ENCODE measurements at places on chromosomes 7 and 10. TPM values are rescaled to one million over a fixed set of nuclear protein-coding genes. Genes with fewer than 3 reads are reported as not detected.

DNA sequence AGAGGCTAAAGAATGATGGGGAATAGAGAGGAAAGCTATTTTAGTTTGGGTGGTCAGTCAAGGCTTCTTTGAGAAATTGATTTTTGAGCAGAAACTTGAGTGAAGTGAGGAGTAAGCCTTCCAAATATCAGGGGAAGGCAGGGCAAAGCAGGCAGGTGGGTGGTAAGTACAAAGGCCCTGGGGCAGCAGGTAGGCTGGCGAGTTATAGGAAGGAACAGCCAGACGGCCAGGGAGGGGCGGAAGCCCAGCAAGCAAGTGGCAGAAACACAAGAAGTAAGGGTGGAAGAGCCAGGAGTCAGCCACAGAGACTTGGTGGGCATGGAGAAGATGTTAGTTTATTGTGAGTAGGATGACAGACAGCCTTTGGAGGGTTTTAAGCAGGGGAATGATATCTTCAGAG lies 34.9 kb downstream of the VWA2 start:
- DNase-seq, result no peak

DNA sequence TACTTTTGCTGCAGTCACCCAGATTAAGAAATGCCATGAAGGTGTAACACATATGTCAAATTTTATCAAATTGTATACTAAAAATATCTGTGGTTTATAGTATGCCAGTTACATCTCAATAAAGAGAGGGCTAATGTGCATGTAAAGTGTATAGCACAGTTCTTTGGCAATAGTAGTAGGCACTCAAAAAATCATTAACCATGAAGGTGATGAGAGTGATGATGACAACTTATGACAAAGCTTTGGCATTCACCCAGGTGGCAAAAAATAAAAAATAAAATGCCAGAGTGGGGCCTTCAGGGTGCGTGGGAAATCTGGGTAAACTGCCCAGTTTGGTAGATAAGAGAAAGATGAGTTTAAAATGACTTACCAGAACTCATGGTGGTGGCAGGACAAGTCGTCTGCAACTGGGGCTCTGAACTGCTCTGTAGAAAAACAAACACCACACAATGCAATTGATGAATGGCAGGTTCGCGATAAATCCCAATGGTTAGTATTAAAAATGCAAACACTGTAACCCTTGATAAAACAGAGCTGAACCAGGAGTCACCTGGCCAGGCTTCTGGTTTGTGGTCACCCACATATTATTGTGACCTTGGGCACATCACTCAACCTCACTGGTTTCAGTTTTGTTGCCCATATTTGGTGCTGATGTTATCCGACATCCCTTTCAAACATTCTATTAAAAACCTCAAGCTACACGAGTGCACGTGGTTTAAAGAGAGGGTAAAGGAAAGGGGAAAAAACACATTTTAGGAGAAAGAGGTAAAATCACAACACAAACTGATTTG lies 120.2 kb downstream of the SORBS1 start:
- no peak for DNase-seq

- DNase-seq, result no peak
Measured at GRCh38 chr7:82345886-82346285, 97.7 kb downstream of the CACNA2D1 start.

- no peak for DNase-seq
Measured at GRCh38 chr10:7161484-7162250, 249.2 kb downstream of the SFMBT2 start.

DNA sequence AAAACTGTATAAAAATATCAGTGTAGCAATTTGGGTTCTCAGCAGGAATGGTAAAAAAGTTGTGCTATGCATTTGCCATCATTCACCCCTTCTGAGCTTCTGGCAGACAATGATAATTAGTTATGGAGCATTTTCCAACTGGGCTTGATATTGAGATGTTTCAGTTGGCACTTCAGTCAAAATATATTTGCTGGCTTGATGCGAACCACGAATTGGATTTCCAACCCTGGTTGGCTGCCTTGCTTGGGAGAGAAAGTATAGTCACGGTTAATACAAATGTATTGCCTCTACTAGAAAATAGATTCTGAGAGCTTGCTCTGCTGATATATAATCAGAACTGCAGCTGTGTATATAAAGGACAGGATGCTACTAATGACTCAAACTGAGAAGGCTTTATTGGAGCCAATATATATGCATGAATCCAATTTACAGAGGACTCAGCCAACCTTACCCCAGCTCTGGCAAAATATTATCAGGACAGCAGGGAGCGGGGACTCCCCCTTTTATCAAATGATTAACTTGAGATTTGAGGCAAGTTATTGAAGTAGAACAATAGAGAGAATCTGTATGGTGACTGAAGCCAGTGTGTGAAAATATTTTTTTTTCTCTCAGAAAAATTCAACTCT lies 219.8 kb upstream of the SMIM30 start:
- DNase-seq, result no peak

DNA sequence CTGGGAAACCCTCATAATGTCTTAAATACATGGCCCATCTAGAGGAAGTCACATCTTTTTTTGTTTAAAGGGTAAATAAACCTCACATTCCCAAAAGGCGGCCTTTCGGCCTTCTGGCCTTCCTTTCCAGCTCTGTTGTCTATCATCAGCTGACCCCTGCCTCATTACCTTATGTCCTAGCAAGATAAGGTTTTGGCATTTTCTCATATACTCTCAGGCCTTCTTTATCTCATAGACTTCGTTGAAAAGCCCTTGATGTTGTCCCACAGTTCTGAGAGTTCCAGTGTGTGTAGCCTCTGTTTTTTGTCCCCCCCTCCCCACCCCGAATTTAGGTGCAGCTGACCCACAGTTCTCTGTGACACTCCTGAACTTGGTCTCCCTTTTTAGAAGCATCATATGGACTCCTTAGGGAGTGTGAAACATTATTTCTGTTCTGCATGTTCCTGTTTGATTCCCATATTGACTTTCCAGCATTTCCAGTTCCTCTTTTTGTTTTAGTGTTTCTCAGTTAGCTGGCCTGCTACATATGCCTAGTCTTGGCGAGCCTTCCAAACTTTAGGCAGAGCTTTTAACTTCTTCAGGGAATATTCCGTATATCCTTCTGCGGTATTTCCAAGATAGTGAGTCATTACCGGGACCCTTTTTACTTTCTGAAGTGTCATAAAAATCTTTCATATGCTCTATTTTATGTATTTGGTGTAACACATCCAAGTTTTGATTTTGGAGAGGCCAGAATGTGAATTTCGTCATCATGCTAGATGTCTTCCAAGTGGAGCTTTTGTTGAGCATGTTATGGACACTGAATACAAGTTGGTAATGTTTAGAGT lies 138.5 kb downstream of the LRRC4 start:
- peak; percentile 45 for DNase-seq

The VAX1 gene
- total RNA-seq, result not detected

DNA sequence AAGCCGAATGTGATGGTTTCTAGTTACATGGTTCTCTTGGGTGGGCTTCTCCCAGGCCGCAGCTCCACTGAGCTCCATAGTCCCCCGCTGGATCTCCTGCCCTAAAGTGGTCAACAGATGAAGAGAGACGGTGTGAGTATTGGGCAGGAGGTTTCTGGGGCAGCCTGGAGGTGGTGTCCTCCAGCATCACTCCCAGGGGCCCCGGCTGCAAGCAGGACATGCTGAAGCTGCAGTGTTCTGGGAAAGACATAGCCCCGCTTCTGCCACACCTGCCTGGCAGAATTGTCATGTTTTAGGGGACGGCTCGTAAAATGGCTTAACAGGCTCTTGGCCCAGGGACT lies 40.4 kb downstream of the CALML3 start:
- no peak for DNase-seq

- DNase-seq, result no peak
Measured at GRCh38 chr7:91327346-91327745, 63.1 kb downstream of the FZD1 start.

The COBL gene
- 3.3 TPM for total RNA-seq

GRCh38 chr7:108372618-108373017 lies 83.6 kb downstream of the NRCAM start:
- DNase-seq, result no peak

The IRF5 gene
- 5.3 TPM for total RNA-seq

The ITIH5 gene
- 97.6 TPM for total RNA-seq

DNA sequence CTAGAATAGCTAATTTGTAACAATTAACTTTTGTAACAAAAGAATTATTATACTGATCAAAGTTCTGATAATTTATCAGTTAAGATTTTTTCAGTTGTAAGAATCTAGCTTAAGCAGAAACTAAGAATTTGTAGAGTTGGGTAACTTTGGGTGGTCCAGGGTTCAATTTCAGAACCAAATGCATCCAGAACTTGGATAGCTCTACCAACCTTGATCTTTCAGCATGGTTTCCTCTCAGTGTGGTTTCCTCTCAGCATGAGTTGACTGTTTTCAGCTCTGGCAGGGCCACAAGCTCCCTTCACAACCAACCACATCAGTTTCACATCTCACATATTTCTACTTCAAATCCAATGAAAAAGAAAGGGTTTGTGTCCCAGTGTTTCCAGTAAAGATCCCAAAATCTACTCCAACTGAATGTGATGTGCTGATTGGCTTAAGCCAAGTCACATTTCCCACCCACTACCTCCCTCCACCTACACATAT lies 3.3 kb upstream of the FAS start:
- no peak for DNase-seq

GRCh38 chr7:159070431-159071148 lies 74.1 kb downstream of the VIPR2 start:
- DNase-seq, result no peak

The ZNF488 gene
- 0.63 TPM for total RNA-seq

- no peak for DNase-seq
Measured at GRCh38 chr7:5578495-5578894, 154.9 kb upstream of the TNRC18 start.

GRCh38 chr10:49074836-49075682 lies 40.3 kb downstream of the VSTM4 start:
- no peak for DNase-seq

DNA sequence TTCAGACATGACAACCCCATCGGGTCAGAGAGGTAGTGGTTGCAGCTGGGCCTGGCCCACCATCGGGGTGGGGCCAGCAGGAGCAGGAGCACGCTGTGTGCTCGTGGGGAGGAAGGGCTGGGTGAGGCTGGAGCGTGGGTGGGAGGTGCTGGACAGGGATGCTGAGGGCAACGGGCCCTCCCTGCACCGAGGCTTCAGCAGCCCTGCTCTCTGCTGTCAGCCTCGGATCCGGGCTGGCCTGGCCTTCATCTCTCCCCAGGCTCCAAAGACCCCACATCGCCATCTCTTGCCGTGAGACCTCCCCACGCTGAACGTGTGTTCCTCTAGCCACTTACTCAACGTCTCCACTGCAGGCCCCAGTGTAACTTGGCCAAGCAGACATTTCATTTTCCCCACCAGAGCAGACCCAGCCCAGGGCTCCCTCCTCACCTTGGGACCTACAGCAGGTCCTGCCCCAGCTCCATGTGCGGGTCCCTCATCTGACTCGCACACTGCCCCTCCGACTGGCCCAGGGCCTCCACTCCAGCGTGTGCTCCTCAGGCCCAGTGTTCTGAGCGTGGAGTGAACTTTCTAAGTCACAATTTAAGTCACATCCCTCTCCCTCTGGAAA lies 462.4 kb downstream of the DNAJB6 start:
- DNase-seq, result no peak

DNA sequence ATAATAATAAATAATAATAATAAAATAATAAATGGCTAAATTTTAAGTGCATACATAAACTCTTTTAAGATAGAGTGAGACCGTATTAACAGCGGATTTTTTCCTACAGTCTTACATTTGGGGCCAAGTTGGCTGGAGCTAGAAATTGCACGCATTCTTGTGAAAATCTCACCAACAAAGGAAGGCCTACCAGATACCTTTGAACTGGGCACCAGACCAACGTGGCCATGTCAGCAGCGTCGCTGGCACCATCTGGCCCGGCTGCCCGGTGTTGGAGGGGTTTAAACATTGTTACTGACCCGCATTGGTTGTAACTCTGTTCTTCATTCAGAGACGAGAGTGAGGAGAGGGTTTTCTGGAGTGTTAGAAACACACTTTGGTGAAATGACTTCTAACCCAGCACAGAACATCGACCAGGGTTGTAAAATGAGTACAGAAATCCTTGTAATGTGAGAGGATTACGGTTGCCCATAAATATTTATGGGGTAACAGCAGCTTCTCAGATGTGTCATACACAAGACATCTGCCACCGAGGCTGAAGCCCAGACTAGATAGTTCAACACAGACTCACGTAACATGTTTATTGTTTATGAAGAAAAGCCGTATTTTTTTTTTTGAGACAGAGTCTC lies 34.6 kb upstream of the UNCX start:
- DNase-seq, result no peak

The NCAPG2 gene
- 24.3 TPM for total RNA-seq

DNA sequence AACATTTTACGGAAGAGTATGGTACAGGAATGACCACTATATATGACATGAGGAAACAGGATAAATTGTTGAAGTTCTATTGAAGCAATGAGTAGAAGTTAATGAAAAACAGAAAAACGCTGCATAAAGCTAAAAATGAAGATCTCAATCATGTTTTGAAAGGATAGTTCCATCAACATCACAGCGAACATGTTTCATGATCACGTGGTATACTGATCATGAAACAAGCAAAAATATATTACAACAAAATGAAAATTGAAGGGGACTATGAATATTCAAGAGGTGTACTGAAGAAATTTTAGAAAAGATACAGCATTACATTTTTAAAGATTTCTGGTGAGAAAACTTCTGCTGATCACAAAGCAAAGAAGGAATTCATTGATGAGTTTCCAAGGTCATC lies 45.9 kb upstream of the TAC1 start:
- DNase-seq, result no peak

The OLAH gene
- total RNA-seq, result not detected

The EIF4EBP2 gene
- total RNA-seq, result 52.1 TPM

- no peak for DNase-seq
Measured at GRCh38 chr10:77738496-77739158, 101.0 kb upstream of the KCNMA1 start.

The INSYN2A gene
- 8.8 TPM for total RNA-seq

- DNase-seq, result no peak
Measured at GRCh38 chr7:38777609-38778008, 131.4 kb downstream of the VPS41 start.

DNA sequence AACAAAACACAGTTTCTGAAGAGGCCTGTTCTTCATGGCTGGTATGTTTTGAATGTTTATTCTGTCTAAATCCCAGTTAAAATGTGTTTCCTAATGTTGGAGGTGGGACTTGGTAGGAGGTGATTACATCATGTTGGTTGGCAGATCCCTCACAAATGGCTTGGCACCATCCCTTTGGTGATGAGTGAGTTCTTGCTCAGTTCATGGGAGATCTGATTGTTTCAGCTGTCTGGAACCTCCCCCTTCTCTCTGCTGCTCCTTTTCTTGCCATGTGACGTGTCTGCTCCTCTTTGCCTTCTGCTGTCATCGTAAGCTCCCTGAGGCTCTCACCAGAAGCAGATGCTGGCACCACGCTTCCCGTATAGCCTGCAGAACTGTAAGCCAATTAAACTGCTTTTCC lies 383.6 kb upstream of the TPK1 start:
- no peak for DNase-seq

Measured in urinary bladder (tissue), 4 donors.